ENCODE measurements at places on chromosomes 7 and 10.

- H3K4me1 ChIP-seq = no peaks in the 10 kb centered on the region
- no peak overlapping the region for H3K4me3 ChIP-seq
- H3K36me3 ChIP-seq = no peaks in the 10 kb centered on the region
- no peaks in the 10 kb centered on the region for H3K27me3 ChIP-seq
These were observed 16.5 kb downstream of the WDR86 start for GRCh38 chr7:151393031-151393977.

DNA sequence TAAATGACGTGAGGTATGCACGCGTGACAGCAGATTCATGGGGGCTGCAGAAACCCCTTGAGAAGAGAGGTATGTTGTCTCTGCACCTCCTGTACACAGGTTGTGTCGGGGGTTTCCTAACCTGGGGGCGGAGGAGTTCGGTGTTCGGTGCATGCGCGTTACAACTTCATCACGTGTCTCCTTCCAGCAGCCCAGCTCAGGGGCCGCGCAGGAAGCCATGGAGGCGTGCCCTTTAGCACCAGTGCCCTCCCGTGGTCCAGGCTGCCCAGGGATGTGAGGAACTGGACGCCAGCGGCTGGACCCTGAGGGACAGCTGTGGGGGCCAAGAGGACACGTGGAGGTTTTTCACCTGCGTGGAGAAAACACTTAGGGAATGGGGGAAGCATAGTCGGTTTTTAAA is 186.4 kb downstream of the EBF3 start:
- H3K27me3 ChIP-seq = no peaks in the 10 kb centered on the region
- no peak overlapping the region for H3K27ac ChIP-seq
- H3K4me1 ChIP-seq = no peaks in the 10 kb centered on the region
- no peak overlapping the region for H3K4me3 ChIP-seq
- DNase-seq = no peak

GRCh38 chr7:38699471-38699870 is 68.3 kb upstream of the AMPH start:
- H3K36me3 ChIP-seq = no peaks in the 10 kb centered on the region
- no peak for DNase-seq
- H3K4me3 ChIP-seq = no peak overlapping the region
- H3K4me1 ChIP-seq = peaks cover 16% of the 10 kb centered on the region

DNA sequence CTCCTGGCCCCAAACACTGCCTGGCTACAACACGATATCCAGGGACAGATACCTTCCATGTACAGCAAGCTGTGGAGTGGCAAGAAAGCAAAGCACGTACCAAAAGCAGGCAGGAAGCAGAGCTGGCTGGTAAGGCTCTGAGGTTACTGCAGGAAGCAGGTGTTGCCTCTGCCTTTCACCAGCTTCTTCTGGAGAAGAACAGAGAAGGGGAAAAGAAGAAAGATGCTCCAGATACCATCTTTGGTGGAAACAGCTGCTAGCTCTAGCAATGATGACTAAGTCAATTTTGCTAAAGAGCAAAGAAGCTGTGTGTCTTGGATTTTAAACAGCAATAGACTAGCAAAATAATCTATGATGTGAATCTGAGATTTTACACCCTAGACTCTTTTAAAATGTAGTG is 34.9 kb upstream of the PRSS1 start:
- H3K4me3 ChIP-seq = no peak overlapping the region
- no peak for DNase-seq
- H3K36me3 ChIP-seq = no peaks in the 10 kb centered on the region
- H3K4me1 ChIP-seq = no peaks in the 10 kb centered on the region
- H3K27me3 ChIP-seq = no peaks in the 10 kb centered on the region

DNA sequence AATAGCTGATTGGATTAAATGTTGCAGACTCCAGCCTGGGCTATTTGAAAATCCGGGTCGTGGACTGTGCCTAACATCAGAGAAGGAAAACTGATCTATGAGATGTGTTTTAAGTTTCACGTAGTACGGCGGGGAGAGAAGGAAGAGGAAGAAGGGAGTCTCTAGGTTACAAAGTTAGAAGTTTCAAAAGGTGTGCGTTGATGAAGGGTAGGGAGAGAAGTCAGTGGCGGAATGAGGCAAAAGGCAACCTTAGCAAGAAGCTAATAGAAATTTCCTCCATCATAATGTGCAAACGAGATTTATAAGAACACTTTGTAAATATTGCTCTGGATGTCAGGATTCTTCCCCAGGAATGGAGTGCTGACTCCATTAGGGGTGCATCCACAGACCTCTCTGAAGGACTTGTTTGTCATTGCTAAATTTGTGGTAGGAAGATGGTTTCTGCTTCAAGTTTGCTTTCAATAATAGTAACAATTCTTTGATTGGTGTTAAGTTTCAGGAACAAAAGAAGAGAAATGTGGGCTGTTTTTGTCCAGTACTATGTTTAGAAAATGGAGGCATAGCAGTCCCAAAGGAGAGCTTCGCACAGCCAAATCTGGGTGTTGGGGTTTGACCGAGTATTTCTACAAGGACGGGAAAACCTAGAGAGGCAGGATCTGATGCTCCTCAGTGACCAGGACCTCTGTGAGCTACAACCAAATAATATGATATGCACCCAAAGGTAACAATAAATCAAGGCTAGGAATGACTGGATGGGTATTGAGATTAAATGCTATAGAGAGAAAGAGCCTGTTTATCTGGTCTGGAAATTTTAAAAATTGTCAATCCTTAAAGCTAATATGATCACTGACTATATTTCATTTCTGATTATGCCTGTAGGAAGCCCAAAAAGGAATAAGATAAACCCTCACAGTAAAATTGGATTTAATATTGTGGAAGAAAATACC is 8.2 kb downstream of the TWIST1 start:
- H3K27ac ChIP-seq = no peak overlapping the region
- no peaks in the 10 kb centered on the region for H3K36me3 ChIP-seq
- H3K27me3 ChIP-seq = peaks cover 100% of the 10 kb centered on the region
- DNase-seq = no peak

DNA sequence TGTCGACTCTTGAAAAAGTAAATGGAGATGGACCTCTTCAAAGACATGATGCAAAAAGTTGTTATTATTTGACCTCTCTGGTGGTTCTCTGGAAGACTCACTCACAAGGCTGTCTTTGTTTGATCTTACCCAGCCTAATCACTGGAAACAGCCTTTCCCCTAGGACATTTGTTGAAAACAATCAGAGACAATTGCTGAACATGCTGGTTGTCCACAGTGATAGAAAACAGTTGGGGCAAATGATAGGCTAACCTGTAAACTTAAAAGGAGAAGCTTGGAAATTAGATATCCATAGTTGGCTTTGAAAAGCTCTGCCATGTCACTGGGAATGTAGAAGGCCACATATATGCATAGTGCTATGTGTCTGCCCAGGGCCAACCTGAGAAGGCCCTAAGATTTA is 22.9 kb upstream of the TES start:
- DNase-seq = no peak
- H3K4me3 ChIP-seq = no peak overlapping the region
- no peaks in the 10 kb centered on the region for H3K27me3 ChIP-seq
- H3K36me3 ChIP-seq = no peaks in the 10 kb centered on the region

DNA sequence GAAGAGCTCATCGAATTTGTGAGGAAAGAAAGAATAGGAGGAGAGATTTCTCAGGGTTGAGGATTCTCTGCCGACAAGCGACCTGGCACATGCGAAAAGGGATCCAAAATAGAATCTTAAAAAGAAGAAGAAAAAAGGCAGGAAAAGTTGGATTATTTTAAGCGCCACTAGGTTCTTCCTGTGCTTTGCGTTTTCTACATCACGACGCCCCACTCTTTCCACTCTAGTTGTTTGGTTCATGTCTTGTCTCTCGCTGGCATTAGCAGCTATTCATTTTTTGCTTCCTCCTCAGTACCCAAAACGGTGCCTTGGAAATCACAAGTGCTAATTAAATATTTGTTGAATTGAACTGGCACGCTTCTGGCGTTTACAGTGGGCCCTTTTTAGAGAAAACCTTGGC is 674 bp upstream of the FRA10AC1 start:
- H3K36me3 ChIP-seq = peaks cover 19% of the 10 kb centered on the region
- no peaks in the 10 kb centered on the region for H3K27me3 ChIP-seq
- peaks cover 5% of the 10 kb centered on the region for H3K4me1 ChIP-seq
- H3K4me3 ChIP-seq = peak overlapping the region; percentile 49
- peak overlapping the region; percentile 65 for H3K27ac ChIP-seq
